ENCODE measurements at places on chromosomes 3 and 15. TPM values are rescaled to one million over a fixed set of nuclear protein-coding genes. Genes with fewer than 3 reads are reported as not detected.

IRAK2 gene
- 20.3 TPM for total RNA-seq

TMA7 gene
- total RNA-seq: 237 TPM

VPS39 gene
- 96.7 TPM for total RNA-seq

CISH gene
- total RNA-seq: 15.0 TPM

GRIP2 gene
- 2.3 TPM for total RNA-seq

PIGZ gene
- total RNA-seq: 16.3 TPM

HRH1 gene
- total RNA-seq: 10.5 TPM

FETUB gene
- total RNA-seq: not detected

ALPK3 gene
- total RNA-seq: 9.7 TPM

MAPKBP1 gene
- 39.6 TPM for total RNA-seq

PPP2R3A gene
- 11.0 TPM for total RNA-seq

MFN1 gene
- 56.0 TPM for total RNA-seq

IL5RA gene
- not detected for total RNA-seq

BCL2A1 gene
- 0.83 TPM for total RNA-seq

CGNL1 gene
- total RNA-seq: 12.6 TPM

CALML4 gene
- total RNA-seq: 6.3 TPM

ADIPOQ gene
- total RNA-seq: 0.60 TPM

IL17RE gene
- 11.9 TPM for total RNA-seq

ARL14 gene
- 2.9 TPM for total RNA-seq

GMPS gene
- 49.4 TPM for total RNA-seq

STOML1 gene
- 15.0 TPM for total RNA-seq

NPAP1 gene
- total RNA-seq: 2.2 TPM

NLGN1 gene
- total RNA-seq: 10.6 TPM

KLF15 gene
- 18.9 TPM for total RNA-seq

C3orf70 gene
- total RNA-seq: 19.0 TPM

ROBO1 gene
- 38.8 TPM for total RNA-seq

NR2E3 gene
- 0.23 TPM for total RNA-seq

GATM gene
- total RNA-seq: 47.6 TPM

ANKRD63 gene
- total RNA-seq: not detected

DPPA2 gene
- not detected for total RNA-seq

ISLR gene
- 37.4 TPM for total RNA-seq

SLC51B gene
- not detected for total RNA-seq

C2CD4B gene
- total RNA-seq: 2.8 TPM

ITIH1 gene
- not detected for total RNA-seq

ACTC1 gene
- total RNA-seq: 29.7 TPM

RNF111 gene
- 56.9 TPM for total RNA-seq

MEF2A gene
- total RNA-seq: 74.2 TPM

RPL39L gene
- 5.4 TPM for total RNA-seq

SLC6A11 gene
- total RNA-seq: 4.1 TPM

KY gene
- 2.0 TPM for total RNA-seq

SNURF gene
- total RNA-seq: 19.1 TPM

CSPG4 gene
- total RNA-seq: 31.0 TPM

OCA2 gene
- total RNA-seq: 0.73 TPM

EDC3 gene
- total RNA-seq: 40.4 TPM

CFAP92 gene
- total RNA-seq: 2.1 TPM

TXNRD3 gene
- 12.3 TPM for total RNA-seq

GOLGA6L4 gene
- total RNA-seq: 9.1 TPM

SEMA6D gene
- total RNA-seq: 8.8 TPM

CD200 gene
- 14.3 TPM for total RNA-seq

KBTBD8 gene
- 4.3 TPM for total RNA-seq

GOLGA6D gene
- total RNA-seq: not detected

NECTIN3 gene
- total RNA-seq: 19.1 TPM

All from ureter (tissue), 1 donor.